GM04503 (cell line): ENCODE measurements at places on chromosomes 5 and 9.

GRCh38 chr5:125148076-125148475, 401.6 kb upstream of the ZNF608 start:
- DNase-seq = no peak

GRCh38 chr5:58403822-58404433, 56.0 kb downstream of the PLK2 start:
- DNase-seq = no peak

GRCh38 chr5:65801352-65801783, 79.4 kb downstream of the NLN start:
- peak; percentile 87 for DNase-seq

DNA sequence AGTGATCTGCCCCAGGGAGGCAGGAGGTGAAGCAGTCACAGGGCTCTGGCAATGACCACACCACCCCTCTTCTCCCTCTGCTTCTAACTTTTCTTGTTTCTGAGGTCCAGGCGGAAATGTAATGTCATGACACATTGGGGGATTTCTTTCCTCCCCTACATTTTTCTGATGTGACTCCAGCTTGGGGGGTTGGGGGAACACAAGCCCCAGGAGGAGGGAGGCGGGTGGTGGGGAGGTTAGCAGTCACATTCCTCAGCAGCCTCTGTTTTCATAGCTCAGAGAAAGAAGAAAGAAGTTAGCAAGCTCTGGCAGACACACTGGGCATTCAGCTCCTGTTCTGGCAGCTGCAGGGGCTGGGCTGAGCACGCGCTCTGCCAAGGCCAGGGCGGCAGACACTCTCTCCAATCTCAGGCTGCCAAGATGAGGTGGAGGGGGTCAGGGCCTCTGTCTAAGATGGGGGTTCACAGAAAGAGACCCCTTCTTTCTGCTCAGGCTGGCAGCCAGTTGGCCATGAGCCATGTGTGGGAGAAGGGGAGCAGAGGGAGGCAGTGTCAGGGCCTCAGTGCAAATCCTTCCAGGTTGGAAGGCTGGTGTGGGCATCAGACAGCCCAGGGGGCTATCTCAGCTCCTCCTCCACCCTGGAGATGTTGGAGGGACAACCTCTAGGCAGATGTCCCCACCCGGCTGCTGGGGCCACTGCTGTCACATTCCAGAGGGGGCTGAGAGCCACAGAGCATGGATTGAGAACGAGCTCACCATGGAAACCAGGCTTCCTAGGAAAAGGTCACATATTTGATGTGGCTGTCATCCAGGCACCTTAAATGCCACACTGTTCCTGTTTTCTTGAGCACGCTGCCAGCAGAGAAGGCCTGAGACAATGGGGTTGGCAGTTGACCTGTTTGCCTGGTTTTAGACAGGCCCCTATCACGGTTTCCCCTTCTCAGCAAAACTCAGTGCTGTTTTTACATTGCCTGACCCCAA, 20.1 kb upstream of the PFDN1 start:
- DNase-seq = peak; percentile 88

GRCh38 chr9:135592625-135593024, 31.1 kb downstream of the PAEP start:
- no peak for DNase-seq

- DNase-seq = no peak
Measured at GRCh38 chr9:35510383-35510753, 20.5 kb downstream of the RUSC2 start.

DNA sequence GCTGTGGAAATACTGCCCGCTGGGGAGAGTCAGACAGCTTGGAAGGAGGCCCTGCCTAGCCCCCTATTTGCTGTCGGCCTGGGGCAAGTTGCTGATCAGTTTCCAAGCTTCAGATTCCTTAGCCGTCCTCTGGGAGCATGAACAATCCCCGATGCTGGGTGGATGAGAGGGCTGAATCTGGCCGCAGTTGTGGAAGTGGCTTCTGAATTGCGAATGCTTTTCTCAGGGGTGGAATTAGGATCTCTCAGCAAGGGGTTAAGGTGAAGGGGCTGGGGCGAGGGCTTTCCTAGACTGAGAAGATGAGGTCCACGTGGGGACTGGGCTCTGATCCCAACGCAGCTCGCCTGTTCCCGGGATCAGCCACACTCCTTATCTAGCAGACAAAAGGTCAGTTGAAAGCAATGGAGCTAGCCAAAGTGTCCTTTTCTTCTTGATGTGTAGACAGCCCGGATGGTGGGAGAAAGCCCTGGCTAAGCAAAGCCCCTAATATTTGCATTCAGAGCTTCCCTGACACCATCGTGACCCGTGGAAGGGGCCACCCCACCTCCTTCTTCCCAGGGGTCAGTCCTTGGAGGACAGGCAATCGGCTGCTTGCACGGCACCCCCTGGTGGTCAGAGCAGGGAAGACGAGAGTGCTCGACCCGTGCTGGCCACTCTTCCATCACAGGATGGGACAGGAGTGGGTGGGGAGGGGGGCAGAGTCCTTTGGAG, 54.9 kb downstream of the COL15A1 start:
- no peak for DNase-seq

DNA sequence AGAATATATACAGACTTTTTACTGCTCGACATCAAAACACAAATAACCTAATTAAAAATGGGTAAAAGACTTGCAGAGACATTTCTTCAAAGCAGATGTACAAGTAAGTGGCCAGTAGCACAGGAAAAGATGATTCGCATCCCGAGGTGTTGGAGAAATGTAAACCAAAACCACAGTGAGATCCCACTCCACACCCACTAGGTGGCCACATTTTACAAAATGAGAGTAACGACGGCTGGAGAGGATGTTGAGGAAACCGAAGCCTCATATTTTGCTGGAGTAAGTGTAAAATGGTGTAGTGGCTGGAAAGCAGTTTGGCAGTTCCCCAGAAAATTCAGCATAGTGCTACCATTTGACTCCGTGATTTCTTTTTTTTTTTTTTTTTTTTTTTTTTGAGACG, 21.3 kb upstream of the GBGT1 start:
- peak; percentile 56 for DNase-seq

GRCh38 chr9:134127065-134127580, 8.8 kb upstream of the WDR5 start:
- no peak for DNase-seq

DNA sequence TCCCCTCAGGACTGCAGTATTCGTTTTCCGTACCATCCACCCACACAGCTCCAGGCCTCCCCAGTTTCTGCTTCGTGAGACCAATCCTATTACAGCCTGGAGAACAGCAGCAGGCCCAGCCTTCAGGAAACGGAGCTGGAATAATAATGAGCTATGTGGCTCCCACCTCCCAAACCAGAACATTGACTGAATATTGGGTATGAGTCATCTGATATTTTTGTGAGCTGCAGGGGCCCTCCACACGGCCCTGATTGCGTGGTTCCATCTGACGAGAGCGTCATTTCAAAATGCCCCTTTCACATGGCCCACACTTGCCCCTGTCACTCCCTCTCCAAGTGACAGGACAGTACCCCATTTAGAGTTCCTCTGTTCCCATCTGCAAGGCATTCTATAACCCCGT, 192.0 kb downstream of the BRINP1 start:
- no peak for DNase-seq

DNA sequence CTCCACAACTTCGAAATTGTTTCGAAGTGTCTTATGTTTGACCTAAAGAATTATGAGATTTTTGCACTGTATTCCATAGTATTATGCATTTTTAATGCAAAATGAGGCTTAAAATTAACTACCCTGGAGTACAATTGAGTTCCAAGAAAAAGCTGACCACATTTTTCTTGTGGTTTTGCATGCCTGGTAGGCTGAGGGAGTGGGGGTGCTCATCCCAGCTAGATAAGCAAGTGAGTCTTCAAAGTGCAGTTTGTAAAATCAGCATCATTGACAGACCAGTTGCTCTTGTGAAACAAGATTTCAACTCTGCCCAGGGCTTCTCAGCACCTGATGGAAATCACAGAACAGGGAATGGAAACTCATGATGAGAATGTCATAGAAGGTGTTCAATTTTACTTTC, 17.0 kb upstream of the NDUFS4 start:
- DNase-seq = no peak

- DNase-seq = no peak
Measured at GRCh38 chr5:91032125-91032524, 351.0 kb downstream of the ARRDC3 start.

DNA sequence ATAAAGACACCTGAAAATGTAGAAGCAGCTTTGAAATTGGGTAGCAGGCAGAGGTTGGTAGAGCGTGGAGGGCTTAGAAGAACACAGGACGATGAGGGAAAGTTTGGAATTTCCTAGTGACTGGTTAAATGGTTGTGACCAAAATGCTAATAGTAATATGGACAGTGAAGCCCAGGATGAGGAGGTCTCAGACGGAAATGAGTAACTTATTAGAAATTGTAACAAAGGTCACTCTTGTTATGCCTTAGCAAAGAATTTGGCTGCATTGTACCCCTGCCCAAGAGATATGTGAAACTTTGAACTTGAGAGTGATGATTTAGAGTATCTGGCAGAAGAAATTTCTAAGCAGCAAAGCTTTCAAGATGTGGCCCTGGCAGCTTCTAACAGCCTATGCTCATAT, 382.5 kb downstream of the KCNN2 start:
- no peak for DNase-seq

DNA sequence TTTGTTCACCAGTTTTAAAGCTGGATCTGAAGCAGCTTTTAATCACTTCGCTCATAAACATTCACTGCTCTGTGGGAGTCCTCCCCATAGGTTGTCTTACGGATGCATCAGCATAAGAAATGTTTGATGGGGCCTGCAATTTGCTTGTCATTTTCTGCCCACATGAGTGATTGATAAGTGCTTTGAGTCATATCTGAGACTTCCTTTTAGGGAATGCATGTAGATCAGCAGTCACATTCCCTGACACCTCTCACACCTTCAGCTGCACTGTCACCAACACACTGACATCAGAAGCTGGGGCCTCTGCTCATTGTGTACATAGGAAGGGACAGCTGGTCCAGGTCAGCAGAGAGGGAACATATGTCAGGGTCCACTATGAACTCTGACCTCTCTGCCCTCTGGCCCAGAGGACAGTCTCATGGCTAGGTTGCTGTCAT, 84.1 kb upstream of the SPATA31D4 start:
- DNase-seq = no peak

DNA sequence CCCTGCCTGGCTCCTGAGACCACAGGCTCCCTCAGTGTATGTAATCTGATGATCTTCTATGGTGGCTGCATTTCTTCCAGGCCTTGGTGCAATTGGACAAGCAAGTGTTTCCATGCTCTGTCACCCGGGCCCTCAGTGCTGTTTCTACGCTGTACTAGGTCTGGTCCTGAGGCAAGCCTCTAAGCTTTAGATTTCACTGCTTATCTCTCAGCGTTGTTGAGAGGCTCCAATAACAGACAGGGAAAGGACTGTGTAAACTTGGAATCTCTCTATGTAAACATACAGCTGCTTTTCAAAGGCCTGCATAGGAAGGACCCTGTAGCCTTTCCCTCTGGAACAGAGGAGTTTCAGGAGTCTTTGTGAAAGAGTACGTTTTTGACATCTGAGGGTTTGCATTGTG, 38.6 kb upstream of the NFIB start:
- no peak for DNase-seq

- no peak for DNase-seq
Measured at GRCh38 chr9:108545436-108545835, 310.4 kb downstream of the ACTL7B start.

DNA sequence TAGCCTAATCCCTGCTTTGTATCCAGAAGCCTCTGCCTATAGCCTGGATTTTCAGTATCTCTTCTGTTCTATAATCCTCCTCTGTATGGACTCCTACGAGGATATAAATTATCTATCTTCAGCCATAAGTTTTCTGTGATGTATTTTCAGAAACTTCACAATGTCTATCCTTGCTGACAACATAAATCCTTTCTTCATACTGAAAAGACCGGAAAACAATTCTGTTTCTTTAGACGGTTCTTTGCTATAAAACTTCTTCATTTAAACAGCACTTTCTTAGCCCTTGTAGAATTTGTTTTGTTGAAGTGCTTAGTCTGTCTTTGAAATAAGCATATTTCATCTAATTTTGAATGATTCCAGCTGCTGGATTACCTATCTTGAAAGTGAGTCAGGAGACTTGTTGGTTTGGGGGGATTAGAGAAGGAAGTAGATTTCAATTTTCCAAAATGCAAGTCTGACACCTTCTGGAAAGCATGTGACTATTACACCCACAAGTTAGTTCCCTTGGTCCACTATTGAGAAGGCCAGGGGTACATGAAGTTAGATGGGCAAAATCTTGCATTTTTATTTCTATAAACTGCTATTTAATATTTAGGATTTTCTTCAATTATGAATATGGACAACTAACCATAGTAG, 96.3 kb upstream of the RANBP3L start:
- no peak for DNase-seq
